Esophagus mucosa (tissue), 1 donor: ENCODE measurements at places on chromosomes 11 and 22.

DNA sequence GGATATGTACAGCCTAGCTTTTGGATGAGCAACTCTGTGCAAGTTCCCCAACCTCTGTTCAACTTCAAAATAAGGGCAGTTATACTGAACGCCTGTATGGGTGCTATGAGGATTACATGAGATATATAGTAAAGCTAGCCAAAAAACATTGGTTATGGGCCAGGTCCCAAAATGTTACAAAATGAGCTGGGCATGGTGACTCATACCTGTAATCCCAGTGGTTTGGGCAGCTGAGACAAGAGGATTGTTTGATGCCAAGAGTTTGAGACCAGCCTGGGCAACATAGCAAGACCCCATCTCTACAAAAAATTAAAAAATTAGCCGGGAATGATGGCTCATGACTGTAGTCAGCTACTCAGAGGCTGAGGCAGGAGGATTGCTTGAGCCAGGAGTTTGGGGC is 118.4 kb downstream of the TEAD1 start:
- ATAC-seq: peak; percentile 74

DNA sequence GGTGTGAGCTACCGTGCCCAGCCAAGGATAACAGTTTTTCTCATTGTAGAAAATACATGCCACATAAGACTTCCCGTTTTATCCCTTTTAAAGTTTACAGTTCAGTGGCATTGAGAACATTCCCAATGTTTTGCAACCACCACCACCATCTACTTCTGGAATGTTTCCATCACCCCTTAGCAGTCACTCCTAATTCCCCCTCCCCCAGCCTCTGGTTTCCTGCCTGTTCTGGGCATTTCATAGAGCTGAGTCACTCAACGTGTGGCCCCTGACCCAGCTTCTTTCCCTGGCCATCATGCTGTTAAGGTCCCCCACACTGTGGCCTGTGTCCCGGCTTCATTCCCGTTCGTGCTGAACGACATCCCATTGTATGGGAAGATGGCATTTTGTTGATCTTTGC is 30.7 kb downstream of the FGF4 start:
- no peak for ATAC-seq

GRCh38 chr11:20844216-20844615 is 174.8 kb downstream of the NELL1 start:
- no peak for ATAC-seq

GRCh38 chr22:35518811-35519210 is 21.8 kb upstream of the RASD2 start:
- no peak for ATAC-seq

DNA sequence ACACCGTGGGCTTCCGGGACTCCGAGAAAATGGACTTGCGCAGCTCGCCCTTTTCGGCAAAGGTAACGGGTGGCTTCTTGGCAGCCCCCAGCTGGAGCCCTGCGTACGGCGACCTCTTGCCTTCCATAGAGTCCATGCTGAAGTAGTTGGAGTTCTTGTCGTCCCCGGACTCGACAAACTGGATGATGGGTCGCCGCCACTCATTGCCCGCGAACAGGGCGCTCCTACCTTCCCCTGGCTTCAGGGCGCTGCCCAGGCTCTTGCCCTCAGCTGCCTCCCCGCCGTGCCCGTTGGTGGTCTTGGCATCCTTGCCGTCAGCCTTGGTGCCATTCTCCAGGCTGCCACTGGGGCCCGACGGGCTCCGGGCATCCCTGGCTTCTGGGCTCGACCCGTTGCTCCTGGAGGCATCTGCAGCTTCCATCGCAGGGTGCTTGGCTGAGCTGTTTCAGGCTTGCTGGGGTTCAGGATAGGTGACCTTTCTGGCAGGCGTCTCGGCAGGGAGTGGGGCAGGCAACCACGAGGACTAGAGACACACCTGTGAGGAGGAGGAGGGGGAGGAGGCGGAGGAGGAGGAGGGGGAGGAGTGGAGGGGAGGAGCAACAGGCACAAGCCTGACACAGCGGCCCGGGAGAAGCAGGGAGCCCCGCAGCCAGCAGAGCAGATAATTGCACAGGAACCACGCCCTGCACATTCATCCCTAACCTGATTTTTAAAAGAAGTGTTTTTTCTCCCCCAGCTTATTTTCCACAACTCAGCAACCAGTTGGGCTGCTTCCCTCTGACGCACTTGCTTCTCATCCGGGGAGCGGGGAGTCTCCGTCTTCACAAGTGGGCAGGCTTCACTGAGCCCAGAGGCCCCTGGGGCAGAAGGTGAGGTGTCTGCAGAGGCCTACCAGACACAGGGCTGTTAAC is at the start of gene TRIM29:
Gene TRIM29 (minus strand): TSS at position 503 of the 911 bp plus-strand sequence. CDS start 82 bp downstream, at position 421.
- ATAC-seq: peak; percentile 83

GRCh38 chr22:23218867-23219251 is 38.5 kb downstream of the BCR start:
- no peak for ATAC-seq

GRCh38 chr22:42977569-42977968 is 37.4 kb downstream of the PACSIN2 start:
- ATAC-seq: no peak

DNA sequence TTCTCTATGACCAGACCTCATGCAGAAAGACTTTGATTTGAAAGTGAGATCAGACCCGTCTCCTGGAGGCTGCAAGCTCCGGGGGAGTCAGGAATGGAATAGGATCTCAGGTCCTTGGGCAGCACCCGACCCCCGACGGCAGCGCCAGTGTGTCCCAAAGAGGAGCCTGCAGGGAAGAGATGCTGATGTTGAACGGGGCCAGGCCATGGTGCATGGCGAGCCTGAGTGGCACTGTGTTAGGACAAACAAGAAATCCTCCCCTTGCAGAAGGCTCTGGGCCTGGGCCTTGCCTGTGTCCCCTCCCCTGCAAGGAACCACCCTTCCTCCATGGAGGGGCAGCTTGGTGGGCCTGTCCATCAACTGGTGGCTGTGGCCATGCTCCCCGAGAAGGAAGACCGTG is 20.1 kb upstream of the SYT8 start:
- ATAC-seq: no peak

GRCh38 chr11:88354912-88355311 is 17.4 kb upstream of the CTSC start:
- ATAC-seq: no peak

DNA sequence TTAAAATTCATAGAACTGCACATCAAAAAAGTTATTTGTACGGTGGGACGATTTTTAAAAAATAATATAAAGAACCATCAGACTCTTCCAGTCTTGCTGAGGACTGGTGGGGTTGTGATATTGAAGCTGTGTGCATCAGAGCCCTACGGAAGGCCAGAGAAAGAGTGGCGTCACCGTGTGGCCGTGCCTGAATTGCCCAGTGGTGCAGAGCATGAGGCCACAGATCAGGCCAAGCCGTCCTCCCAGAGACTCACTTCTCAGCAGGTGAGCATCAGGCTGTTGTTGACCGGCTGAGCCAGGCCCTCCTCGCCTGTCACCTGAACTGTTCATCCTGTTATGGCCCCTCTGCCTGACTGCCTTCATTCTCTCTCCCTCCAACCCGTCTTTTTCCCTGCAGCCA is 1013.9 kb downstream of the TBC1D22A start:
- no peak for ATAC-seq

DNA sequence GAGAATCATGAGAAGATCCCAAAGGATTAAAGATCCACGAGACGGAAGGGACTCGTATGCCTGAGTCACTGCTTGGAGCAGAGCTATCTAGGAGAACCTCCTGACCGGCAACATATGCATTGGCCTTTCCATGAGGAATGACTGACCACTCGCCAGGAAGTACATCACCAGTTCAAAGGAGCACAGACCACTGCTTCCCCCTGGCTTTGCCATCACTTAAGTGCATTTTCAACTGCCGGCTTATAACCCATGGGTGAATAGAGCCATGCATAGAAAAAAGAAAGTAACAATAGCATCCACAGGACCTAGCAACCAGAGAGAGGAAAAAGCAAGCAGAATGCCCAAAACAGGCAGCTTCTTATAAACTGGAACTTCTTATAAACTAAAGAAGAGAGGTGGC is 98.3 kb upstream of the ZC3H12C start:
- no peak for ATAC-seq

- ATAC-seq: peak; percentile 52
Measured at GRCh38 chr22:31122532-31123291, at the start of gene INPP5J. Gene INPP5J, plus strand, starts transcription at chr22:31122966. Its CDS starts 49 bp downstream, at chr22:31123015.

DNA sequence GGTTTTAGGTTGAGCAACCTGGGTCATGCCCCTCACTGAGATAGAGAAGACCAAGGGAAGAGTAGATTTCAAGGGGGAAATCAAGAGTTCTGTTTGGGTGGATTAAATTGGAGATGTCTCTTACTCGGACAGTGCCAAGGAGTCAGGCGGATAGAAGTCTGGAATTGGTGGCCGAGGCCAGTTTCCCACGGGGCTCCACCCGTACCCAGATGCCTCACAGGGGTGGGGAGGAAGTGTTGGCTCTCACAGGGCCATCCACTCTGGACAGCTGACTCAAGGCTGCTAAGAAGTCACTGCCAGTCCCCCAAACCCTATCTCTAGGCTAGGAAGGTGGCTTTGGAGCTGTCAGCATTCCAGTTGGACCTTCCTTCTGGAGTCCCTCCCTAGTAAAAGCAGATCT is 79.1 kb upstream of the TIMP3 start:
- no peak for ATAC-seq

- ATAC-seq: no peak
Measured at GRCh38 chr11:100849009-100849900, 162.2 kb downstream of the ARHGAP42 start.

DNA sequence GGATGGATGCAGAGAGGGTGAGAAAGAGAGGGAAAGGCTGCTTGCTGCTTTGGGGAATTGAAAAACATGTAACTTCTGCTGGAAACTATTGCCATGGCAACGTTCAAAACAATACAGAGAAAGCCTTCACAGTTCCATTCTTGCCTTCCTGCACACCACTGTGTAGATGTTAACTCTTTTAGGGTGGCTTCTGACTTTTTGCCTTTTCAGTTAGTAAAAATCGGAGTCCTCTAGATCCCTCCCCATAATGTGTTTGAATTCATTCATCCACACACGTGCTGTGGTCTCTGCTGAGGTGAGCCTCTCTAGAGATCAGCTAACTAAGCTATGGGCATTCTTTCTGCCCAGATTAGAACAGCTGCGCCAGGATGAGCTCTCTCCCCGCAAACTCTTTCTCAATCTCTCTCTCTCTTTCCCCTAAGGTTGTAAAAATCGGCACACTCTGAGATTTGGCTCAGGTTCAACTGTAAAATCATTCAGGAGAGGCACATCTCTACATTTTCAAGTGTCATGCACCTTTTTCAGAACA is 1178.3 kb downstream of the LRRC4C start:
- no peak for ATAC-seq

GRCh38 chr22:39898997-39899396 is 1.9 kb upstream of the GRAP2 start:
- ATAC-seq: peak; percentile 25

GRCh38 chr11:45104006-45104789 is 42.2 kb upstream of the PRDM11 start:
- ATAC-seq: no peak

DNA sequence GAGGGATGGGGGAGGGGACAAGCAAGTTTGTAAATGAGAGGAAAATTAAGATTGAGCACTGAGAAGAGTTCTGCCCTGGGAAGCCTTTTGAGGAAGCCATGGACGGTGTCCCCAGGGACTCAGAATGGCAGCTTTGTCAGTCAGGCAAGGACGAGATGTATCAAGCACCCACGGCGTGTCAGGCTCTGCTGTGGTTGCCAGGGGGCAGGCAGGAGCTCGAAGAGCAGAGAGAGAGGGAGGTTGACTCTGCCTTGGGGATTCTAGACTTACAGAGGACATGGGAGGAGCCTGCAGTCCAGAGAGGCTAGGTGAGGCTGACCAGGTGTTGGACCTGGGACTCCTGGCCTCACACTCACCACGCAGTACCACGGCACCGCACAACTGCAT is 29.1 kb upstream of the SYT7 start:
- peak; percentile 40 for ATAC-seq

GRCh38 chr22:49800408-49801238 is 27.1 kb downstream of the BRD1 start:
- ATAC-seq: peak; percentile 4
